ENCODE measurements at places on chromosomes 7 and 10.

- DNase-seq, result no peak
These were observed 19.1 kb downstream of the SKIDA1 start for GRCh38 chr10:21506351-21506750.

GRCh38 chr10:97736403-97736901 is 476 bp upstream of the ZFYVE27 start:
- no peak for DNase-seq

DNA sequence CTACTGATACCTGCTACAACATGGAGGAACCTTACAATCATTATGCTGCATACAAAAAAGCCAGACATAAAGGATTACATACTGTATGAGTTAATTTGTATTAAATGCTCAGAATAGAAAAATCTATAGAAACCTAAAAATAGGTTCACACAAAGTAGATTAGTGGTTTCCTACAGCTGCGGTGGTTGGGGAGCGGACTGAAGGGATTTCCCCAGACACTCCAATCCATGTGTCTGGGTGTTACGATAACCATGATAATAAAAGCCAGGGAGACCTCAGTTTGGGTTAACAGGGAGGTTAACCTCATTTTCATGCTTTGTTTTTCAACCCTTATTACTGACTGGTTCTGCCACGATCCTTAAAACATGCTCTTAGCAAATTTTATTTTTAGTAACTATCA is 355.9 kb downstream of the KCNMA1 start:
- no peak for DNase-seq

DNA sequence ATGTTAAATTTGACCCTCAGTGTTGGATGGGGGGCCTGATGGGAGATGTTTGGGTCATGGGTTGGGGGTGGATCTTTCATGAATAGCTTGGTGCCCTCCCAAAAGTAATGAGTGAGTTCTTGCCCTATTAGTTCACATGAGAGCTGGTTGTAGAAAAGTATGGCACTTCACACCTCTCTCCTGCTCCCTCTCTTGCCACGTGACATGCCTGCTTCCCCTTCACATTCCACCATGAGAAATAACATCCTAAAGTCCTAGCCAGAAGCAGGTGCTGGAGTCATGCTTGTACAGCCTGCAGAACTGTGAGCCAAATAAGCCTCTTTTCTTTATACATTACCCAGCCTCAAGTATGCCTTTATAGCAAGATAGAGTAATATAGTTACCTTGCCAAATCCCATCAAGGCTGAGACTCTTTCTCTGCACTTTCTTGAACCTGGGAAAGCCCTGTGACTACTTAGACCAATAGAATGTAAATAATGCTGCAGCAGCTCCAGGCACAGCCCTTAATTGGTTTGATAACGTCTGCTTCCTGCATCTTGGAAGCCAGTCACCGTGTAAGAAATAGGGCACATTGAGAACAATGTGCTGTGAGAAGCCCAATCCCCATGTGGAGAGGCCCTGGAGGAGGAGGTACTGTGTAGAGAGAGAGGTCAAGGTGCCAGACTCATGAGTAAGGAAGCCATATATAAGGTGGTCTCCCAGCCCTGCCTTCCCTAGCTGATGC is 88.0 kb upstream of the NAMPT start:
- DNase-seq, result no peak

DNA sequence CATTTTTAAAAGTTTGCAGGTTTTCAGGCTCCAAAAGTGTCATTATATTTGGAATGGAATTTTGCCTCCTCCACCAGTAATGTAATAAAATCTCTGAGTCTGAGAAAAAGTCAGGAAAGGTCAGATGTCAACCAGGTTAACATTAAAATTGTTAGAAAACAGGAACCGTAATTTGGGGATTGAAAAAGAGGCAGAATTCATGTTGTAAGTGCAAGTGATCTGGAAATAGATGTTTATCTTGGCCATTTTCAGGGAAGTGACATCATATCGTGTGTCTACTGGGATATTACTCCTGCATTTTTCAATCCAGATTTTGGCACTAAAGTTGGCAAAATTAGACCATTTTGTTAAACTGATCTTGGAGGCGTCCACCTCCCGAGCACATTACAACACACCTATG is 428.5 kb upstream of the MGMT start:
- DNase-seq, result no peak

GRCh38 chr10:3806603-3807002 is 21.6 kb upstream of the KLF6 start:
- no peak for DNase-seq

DNA sequence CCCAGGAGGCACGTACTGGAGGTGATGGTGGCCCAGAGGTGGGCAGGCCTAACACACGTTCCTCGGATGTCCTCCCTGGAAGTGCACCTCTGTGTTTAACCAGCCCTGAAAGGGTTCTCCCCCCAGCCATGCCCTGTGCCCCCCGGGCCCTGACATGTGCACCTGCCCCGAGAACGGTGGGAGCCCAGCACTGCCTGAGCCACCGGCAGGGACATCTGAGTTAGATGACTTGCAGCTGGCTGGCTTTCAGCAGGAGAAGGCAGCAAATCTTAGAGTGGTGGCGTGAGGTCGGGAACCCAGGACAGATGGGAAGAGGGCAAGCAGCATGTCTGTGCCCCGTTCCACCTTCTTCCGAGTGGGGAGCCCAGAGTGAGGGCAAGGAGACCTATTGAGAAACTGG is 291.8 kb downstream of the TCERG1L start:
- DNase-seq, result no peak

DNA sequence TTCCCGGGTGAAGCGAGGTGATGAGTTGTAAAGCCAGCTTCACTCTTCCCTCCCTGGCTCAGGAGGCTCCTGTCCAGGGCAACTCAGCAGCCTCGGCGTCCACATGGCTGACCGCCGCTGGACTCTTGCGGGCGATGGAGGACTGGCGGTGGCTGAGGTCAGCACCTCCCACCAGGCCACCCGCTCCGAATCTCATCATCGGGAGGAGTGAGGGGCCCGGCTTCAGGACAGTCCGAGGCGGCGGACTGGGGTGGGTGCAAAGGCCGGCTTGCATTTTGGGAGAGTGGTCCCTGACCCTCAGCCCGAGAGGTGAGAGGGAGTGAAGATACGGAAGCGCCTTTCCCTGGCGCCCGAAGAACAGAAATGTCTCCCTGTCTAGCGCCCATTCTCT is 759 bp downstream of the DNAJB12 start:
- no peak for DNase-seq

GRCh38 chr10:79246606-79247275 is 100.5 kb upstream of the PPIF start:
- DNase-seq, result no peak

DNA sequence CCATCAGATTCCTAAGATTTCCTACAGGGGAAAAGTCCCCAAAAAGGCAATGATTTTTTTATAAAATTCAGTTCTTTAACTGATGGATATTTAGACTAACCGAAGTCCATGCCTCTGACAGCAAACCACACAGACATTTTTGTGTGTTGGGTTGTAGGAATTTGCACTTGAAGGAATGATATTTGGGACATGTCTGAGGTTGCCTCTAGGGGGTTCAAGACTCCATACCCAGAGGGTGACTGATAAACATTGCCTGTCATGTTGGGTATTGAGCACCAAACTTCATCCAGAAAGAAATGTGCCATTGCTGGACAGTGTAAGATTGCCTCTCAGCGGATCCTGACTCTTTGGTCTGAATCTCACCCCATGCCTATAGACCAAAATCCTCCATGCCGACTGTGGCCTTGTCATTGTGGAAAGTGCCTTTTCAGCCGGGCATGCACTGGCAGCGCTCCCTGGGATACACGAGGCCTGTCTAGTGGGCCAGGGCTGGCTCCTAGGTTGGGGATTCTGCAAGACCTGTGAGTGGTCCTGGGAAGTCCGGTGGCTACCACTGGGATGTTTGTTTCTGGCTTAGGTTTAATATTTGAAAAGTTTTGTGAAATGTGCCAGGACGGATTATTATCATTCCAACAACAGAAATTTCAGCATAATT is 252.9 kb downstream of the WDR37 start:
- DNase-seq, result no peak

DNA sequence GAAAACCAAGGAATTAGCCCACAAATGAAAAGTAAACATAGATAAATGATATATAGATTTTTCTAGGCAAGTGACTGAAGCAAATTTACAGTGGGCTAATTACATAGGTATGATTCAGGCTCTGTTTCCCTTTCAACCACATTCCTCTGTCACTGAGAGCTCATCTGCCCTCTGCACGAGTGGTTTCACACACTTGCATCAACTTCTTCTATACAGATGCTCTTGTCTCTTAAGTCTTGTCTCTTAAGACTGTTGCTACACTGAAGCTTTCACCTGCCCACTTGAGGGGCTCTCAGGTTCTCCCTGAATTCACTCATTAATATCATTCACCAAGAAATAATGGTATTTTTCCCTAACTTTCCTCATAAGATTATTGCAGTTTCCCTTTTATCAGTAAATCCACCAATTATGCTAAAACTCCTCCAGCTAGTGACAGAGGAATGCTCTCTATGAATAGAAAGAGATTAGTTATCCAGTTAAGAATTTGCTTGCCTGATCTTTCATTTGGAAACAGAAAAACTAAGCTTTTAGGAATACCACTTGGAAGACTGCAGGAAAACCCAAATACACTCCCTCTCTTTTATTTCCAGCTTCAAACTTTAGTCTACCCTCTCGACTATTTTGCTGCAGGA is 95.7 kb downstream of the ELAPOR2 start:
- DNase-seq, result no peak

DNA sequence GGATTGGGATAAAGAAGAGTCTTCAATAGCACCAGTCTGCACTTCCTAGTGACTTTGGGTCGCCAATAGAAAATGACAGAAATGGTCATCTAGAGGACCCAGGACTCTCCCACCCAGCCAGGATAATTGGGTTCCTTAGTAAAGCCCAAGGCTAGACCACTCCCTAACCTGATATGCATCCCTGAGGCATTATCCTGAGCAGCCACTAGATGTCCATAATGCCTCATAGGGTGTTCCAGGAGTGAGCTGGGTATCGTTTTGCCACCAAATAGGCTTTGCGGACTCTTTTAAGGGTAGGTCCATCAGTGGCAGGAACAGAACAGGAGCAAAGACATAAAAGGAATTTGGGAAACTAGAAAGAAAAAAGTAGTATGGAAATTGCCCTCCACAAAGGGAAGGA is 4.5 kb upstream of the LRRC4 start:
- no peak for DNase-seq

DNA sequence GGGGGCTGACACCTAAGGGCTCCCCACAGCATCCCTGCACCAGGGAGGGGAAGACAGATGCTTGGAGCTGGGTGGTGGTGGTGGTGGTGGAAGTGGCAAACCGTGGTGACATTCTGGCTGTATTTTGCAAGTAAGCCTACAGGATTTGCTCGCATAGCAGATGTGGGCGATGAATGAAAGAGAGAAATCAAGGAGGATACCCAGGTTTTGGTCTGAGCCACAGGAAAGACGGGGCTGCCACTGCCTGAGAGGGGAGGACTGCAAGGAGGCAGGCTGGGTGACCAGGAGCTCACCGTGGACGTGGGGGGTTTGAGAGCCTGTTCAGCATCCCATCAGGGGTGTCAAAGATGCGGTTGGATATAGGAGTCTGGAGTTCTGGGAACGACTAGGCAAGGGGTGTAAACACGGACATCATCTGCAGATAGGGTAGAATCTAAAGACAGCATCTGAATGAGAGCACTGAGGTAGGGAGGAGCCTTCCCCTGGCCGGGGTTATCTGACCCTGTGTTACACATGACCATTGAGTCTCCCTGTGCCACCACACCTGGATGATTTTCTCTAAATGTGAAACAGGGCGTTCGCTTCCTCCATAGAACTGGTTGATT is 49.7 kb downstream of the TSPAN15 start:
- no peak for DNase-seq

DNA sequence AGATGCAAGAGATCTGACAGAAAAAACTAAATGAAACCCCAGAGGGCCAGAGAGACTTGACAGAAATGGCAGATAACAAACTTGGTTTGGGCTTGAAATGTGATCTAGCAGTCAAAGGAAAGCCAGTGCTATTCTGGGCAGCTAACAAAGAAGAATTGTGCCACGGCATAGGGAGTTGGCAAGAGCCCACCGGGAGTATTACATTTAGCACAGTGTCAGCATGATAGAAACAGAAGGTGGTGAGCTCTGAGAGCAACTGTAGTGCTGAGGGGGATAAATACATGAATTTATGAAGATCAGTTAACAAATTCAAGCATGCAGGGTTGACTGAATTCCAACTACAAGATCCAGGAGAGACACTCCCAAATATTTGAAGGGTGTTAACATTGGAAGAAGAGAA is 91.1 kb downstream of the AHCYL2 start:
- DNase-seq, result peak; percentile 60

GRCh38 chr10:25129592-25129991 is 45.2 kb upstream of the GPR158 start:
- DNase-seq, result no peak

DNA sequence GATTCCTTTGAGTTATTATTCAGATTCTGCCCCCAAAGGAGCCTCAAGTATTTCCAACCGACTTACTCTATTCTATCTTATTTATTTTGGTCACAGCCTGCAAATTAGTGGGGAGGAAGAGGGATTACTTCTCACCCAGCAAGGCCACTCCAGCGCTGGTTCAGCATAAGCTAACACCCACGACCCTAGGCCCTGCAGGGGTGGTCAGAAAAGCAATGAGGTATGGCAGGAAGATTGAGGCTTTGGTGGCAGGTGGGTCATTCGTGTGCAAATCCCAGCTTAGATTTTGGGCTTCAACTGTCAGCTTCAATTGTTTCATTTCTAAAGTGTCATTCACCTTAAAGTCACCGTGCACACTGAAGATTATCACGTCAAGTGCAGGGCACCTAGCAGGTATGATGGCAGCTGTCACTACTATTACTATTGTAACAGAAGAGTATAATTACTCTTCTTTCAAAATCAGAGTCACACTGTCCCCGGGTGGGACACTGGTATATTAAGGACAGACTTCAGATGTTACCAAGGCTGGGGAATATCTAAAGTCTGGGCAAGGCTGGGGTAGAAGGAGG is 48.8 kb upstream of the OPTN start:
- DNase-seq, result no peak

GRCh38 chr7:107495516-107495915 is 25.7 kb downstream of the GPR22 start:
- DNase-seq, result no peak

- DNase-seq, result no peak
These were observed 263.1 kb downstream of the ELFN1 start for GRCh38 chr7:1933066-1933750.

DNA sequence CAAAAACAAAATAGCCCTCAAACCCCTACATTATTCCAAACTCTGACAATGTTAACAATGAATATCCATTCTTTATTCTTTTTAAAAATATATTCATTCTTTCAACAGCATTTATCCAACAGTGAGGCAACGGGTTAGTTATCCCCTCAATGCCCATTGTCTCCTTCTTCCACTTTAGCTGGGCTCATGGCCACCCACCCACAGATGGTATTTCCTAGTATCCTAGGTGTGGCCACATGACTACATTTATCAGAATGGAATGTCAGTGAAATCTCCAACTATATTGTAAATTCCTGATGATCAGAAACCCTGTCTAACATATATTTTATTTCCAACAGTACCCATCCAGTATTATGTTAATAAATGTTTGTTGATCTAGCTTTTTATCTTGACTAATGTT is 13.6 kb downstream of the HOXA1 start:
- DNase-seq, result no peak

DNA sequence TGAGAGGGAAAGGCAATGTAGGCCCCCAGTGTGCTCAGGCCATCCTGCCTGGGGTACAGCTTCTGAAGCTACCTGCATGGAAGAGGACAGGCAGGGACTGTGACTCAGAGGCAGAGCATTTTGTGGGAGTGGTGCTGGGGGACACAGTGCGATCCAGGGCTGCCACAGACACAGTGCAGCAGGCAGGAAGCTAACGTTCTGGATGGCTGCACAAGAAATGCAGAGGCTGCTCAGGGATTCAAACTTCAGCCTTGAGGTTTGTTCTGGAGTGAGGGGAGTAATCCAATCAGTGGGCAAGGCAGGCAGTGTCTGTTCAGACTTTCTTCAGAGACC is 648.0 kb upstream of the IGFBP3 start:
- no peak for DNase-seq
